Mononuclear cell (primary cell): ENCODE measurements at places on chromosomes 12 and 14. TPM values are rescaled to one million over a fixed set of nuclear protein-coding genes. Genes with fewer than 3 reads are reported as not detected.

The STYK1 gene
- 0.10 TPM for total RNA-seq

The MLXIP gene
- total RNA-seq = 27.1 TPM

The DHRS2 gene
- not detected for total RNA-seq

The GUCY2C gene
- not detected for total RNA-seq
